Fibroblast of skin of abdomen (primary cell): ENCODE measurements at places on chromosomes 2 and 18.

DNA sequence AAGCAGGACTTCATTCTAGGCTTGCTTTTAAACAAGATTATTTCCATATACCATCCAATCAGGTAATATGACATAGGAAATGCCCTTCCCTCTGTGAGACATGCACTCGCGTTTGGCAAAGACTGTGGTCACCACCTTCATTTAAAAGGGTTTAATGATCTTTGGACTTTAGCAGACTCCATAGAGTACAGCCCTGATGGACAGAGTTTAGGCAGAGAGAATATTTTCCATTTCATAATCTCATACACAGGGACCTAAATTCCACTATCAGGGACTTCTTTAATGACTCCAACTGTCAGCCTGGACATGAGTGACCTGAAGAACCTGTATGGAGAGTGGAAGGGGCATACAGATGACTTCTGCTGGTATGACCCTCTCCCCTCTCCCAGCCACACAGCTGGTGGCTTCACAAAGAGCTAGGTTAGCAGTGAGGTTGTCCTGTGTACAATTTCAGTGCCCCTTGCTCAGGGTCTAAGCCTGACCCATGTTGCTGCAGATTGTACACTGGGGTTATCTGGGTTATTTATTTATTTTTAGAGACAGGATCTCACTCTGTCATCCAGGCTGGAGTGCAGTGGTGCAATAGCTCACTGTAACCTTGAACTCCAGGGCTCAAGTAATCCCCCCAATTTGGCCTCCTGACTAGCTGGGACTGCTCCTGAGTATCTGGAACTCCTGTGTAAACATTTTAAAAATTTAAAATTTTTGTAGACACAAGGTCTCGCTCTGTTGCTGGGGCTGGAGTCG lies 59.2 kb downstream of the PTPRM start:
- no peak for DNase-seq

DNA sequence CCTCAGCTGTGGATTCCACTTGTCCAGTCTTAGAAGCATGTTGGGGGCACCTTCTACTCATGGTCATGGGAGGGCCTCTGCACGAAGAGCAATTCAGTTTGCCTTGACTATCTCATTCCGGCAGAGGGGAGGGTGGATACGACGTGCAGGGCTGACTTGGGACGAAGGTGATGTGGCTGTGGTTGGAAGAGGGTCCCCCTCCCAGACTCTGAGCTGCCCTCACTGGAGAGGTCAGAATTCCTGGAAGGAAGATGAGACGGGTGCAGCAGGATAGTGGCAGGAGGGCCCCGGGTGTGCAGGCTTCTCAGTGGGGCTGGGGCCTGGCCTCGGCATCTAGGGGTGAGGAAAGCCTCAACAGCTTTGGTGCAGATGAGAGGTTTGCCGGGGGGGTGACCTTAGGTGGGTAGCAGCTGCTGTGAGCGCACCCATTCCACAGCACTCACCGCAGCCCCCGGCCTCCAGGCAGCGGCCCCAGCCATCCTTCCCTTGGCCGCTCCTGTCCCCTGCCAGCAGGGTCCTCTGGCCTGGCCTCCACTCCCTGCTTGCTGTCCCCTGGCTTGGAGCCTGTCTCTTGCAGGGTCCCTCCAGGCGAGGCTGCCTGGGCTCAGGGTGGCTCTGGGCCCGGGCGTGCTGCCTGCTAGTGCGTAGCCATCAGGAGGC lies 3.2 kb downstream of the RNPEPL1 start:
- DNase-seq: no peak

DNA sequence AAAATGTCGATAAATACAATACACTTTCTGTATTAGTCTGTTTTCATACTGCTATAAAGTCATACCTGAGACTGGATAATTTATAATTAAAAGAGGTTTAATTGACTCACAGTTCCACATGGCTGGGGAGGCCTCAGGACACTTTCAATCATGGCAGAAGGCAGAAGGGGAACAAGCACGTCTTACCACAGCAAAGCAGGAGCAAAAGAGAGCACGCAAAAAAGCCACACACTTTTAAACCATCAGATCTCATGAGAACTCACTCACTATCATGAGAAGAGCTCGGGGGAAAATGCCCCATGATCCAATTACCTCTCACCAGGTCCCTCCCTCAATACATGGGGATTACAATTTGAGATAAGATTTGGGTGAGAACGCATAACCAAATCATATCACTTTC lies 256.7 kb downstream of the ANAPC1 start:
- no peak for DNase-seq

DNA sequence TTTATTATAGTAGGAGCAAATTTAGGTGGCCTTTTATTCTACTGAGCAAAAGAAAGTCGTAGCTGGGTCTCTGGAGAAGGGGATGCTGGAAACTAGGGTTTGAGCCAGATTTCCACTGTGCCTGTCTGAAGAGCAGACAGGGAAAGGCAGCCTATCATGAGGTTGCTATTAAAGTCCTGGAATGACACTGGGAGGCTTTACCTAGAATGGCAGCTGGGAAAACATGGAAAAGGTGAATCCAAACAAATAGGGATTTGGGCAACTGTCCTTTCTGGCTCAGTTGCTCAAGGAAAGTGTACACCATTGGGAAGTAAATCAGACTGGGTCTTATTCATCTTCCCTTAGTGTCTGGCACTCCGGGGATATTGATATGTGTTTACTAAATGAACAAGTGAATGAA lies 154.6 kb downstream of the MTX2 start:
- no peak for DNase-seq

DNA sequence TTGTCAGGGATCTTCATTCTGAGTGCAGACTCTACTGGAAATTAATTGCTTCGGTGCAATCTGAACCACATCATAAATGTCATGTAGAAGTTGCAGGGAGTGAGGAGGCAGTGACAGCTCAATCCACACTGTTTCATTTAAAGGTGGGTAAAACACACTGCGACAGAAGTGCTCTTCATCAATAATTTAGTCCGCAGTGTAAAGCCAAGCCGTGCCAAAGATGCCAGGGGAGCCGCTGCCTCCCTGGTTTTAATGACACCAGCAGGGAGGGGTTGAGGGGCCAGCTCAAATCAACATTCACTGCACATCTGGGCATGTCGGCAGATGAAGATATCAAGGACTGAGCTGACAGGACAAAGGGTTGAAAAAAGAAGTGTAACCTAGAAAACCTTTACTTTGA lies 305.7 kb upstream of the VRK2 start:
- no peak for DNase-seq

- DNase-seq: no peak
Measured at GRCh38 chr2:108377815-108378630, at the start of gene SULT1C4. SULT1C4 (plus strand) TSS chr2:108377954; CDS start chr2:108378338, 384 bp downstream.

GRCh38 chr2:207327513-207327912 lies 161.8 kb upstream of the KLF7 start:
- DNase-seq: no peak
